Renal cortical epithelial cell (primary cell): ENCODE measurements at places on chromosomes 13 and 19. TPM values are rescaled to one million over a fixed set of nuclear protein-coding genes. Genes with fewer than 3 reads are reported as not detected.

Gene ITGBL1
- total RNA-seq: 1.4 and 3.1 TPM in 2 replicates

- DNase-seq: no peak
Observed at GRCh38 chr19:50500753-50501151, 10.2 kb downstream of the JOSD2 start.

DNA sequence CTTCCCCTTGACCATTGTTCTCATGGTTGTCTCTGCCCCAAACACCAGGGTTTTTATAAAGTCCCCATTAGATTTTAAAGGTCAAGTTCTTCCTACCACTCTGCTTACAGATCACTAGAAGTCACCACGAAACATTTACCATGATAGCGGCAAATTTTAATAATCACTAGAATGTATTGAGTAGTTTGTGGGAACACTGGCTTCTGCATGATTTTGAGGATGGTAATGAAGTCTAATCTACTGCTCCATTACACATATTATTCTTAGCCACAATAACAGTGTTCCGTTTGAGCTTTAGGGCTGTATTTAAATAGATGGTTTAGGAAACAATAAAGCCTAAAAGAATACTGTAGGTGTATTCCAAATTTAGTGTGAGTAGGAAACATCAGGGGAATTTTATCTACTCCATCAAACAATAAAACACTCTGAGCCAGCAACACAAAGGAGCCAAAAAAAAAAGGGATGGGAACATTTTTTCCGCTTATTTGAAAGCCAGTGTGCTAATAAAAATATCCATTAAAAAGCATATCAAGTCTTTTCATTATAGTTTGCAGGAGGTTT lies 49.7 kb downstream of the KLF12 start:
- no peak for DNase-seq

DNA sequence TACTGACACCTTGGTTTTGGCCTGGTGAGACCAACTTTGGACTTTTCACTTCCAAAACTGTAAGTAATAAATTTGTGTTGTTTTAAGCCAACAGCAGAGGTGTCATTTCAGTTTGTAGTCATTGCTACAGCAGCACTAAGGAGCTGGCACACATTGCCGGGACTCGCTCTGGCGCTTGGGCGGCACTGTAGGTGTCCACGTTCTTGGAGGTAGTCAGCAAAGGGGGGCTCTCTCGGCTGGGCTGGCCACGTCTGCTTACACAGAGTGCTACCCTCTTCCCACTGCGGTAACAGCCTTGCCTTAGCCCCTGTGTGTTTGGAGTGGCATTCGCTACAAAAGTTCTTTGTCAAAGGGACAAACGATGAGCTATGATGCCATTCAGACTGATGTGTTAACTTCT lies 44.7 kb downstream of the HTR2A start:
- no peak for DNase-seq

DNA sequence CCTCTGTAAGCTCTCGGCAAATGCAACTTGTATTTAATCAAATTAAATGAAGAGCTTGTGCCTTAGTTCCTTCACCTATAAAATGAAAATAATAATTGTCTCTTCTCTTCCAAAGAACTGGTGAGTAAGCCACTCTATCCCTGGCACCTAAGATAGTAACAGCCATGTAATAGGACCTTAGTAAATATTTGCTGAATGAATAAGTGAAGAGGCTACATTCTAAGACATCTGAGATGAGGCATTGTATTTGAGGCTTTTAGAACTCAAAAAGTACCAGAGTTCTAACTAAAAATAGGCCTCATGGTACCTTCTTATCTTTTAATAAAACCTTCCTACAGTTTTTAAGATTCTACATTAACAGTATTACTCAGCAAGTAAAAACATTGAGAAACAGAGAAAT lies 17.3 kb upstream of the DCLK1 start:
- DNase-seq: no peak
